NCI-H187 (cell line): ENCODE measurements at places on chromosomes 2 and 18.

GRCh38 chr2:62596061-62596921 is 90.3 kb upstream of the TMEM17 start:
- no peak for DNase-seq

DNA sequence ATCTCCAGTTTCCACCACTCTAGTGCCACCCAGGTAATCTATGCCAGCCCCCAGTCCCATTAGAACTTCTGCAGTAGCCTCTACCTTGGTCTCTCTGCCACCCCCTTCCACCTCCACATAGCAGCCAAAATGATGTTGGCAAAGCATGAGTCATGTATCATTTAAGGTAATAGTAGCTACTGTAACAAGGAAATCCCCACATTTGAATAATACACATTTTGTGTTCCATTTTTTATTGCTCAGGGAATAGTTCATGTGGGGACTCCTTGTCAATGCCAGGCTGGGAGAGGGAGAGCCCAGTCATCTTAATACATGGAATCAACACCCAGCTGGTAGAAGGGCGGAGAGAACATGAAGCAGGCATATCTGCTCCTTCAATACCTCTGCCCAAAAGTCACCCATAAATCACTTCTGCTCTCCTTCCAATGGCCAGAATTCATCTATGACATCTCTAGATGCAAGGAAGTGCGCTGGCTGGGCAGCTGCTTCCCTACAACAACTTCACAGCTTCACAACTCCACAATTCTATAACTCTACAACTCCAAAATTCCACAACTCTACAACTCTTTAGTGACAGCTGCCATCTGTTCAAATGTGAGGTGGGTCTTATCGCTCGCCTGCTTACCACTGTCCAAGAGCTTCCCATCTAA is 70.6 kb upstream of the GLS start:
- DNase-seq, result no peak

DNA sequence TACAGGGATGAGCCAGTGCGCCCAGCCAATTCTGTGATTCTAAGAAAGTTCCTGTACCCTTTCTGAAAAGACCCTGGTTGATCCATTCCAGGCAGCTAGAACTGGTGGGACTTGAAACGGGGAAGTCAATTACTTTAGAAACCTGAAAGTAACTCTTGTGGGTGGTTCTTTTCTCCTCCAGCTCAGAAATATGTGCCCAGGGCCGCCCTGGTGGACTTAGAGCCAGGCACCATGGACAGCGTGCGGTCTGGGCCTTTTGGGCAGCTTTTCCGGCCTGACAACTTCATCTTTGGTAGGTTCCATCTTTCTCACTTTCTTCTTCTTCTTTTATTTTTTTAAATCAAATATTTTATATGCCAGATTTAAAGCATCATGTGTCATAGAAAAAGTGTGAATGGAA is 2.7 kb downstream of the TUBB6 start:
- no peak for DNase-seq

- no peak for DNase-seq
These were observed 444.0 kb downstream of the FIGN start for GRCh38 chr2:163291790-163292189.

DNA sequence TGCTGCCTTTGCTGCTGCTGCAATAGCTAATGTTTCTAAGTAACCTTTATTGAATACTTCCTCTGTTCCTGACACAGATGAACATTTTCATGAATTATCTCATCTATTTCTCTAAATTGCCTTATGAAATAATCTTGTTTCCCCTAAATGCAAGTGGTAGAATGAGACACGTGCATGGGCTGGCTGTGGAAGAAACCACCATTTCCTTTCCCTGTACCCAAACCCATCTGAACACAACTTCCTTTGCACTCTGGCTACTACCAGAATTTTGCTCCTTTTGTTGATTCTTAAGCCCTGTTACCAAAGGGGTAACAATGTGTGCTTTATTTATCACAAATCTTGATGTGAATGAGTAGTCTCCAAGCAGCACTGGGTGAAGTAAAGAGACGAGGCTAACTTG is 29.2 kb downstream of the AKAIN1 start:
- DNase-seq, result no peak

GRCh38 chr2:37795938-37796337 is 124.5 kb upstream of the CDC42EP3 start:
- no peak for DNase-seq

- DNase-seq, result no peak
These were observed 223.4 kb downstream of the NCKAP5 start for GRCh38 chr2:133344849-133345248.
